ENCODE measurements at places on chromosomes 4 and X. TPM values are rescaled to one million over a fixed set of nuclear protein-coding genes. Genes with fewer than 3 reads are reported as not detected.

The KLB gene
- not detected for total RNA-seq

The FAM47B gene
- not detected for total RNA-seq

The RADX gene
- total RNA-seq, result not detected

The HERC3 gene
- total RNA-seq, result 11.1 TPM

The ARSD gene
- 8.3 TPM for total RNA-seq

The ZNF630 gene
- total RNA-seq, result 0.26 TPM

The IL13RA2 gene
- 0.34 TPM for total RNA-seq

The DKK2 gene
- not detected for total RNA-seq

The MECP2 gene
- total RNA-seq, result 17.6 TPM

The FAM47A gene
- total RNA-seq, result not detected

The CT45A8 gene
- not detected for total RNA-seq

The SPP1 gene
- 7.8 TPM for total RNA-seq

The CENPI gene
- 2.2 TPM for total RNA-seq

The GPRIN3 gene
- total RNA-seq, result 0.47 TPM

The AMOT gene
- 1.6 TPM for total RNA-seq

The PABPC1L2A gene
- total RNA-seq, result not detected

The GLOD5 gene
- total RNA-seq, result not detected

The POU4F2 gene
- not detected for total RNA-seq

The EDA2R gene
- total RNA-seq, result 2.0 TPM

The SULT1E1 gene
- 47.0 TPM for total RNA-seq

The UTP14A gene
- 9.9 TPM for total RNA-seq

The NAT8L gene
- 0.23 TPM for total RNA-seq

The NUDT11 gene
- 13.5 TPM for total RNA-seq

The SEC24D gene
- 77.3 TPM for total RNA-seq

The CFI gene
- 38.8 TPM for total RNA-seq

The FABP2 gene
- not detected for total RNA-seq

The SPATA4 gene
- not detected for total RNA-seq

The TCEAL7 gene
- total RNA-seq, result 10.0 TPM

The TBC1D8B gene
- total RNA-seq, result 6.7 TPM

The TEX13B gene
- total RNA-seq, result not detected

The CSTF2 gene
- total RNA-seq, result 8.5 TPM

The GJB1 gene
- not detected for total RNA-seq

The RAB40A gene
- 0.58 TPM for total RNA-seq

The PRKX gene
- 4.1 TPM for total RNA-seq

The SH3TC1 gene
- total RNA-seq, result 7.2 TPM

The PIM2 gene
- total RNA-seq, result 3.2 TPM

The CFAP47 gene
- total RNA-seq, result not detected

The ZNF674 gene
- 3.6 TPM for total RNA-seq

The TEX13D gene
- not detected for total RNA-seq

The TRMT10A gene
- 2.6 TPM for total RNA-seq

The TLR6 gene
- total RNA-seq, result 2.5 TPM

Measured in pericardium fibroblast (primary cell).